Caki2 (cell line): ENCODE measurements at places on chromosomes 11 and 22. TPM values are rescaled to one million over a fixed set of nuclear protein-coding genes. Genes with fewer than 3 reads are reported as not detected.

Gene MUC5AC
- total RNA-seq: not detected in 2 replicates

Gene LAYN
- not detected in 2 replicates for total RNA-seq

Gene PARVA
- 12.8 and 14.8 TPM in 2 replicates for total RNA-seq

Gene KCNQ1OT1
- total RNA-seq: under 0.01 TPM in 1 of 2 replicates, not detected in the other

Gene TSGA10IP
- not detected in 2 replicates for total RNA-seq

- DNase-seq: peak; percentile 35
Measured at GRCh38 chr22:33209930-33210784, 152.0 kb upstream of the SYN3 start.

DNA sequence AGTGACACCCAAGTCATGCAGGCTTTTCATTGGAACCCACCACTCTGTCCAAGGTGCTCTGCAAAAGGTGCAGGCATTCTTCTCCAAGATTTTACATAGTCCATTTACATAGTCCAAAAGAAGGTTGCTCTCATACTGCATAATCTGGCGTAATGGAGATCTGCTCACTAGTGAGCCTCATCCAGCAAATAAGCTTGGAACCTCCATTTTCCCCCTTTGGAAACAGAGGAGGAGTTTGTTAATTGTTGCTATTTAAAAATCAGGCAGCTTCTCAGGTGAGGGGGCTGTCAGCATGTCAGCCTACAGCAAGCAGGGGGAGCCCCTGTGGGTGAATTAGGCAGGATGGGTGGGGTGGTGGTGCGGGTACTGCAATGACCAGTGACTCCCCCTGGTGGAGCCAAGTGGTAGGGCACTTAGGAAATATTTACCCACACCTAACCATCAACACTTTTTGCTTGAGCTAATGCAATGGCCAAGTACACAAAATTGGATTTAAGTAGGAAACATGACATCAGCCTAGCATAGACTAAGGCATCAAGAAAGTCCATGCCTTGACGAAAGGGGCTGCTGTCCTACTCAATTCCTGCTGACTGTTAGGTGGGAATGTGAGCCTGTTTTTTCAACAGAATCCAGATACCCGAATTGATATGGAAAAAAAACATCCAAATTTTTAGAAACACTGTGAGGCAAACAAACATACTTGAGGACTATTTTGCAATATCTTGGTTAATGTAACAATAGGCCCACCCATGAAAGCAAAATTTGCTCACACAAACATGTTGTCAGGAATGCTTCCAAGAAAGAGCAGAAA, 64.5 kb downstream of the AMBRA1 start:
- peak; percentile 32 for DNase-seq

- DNase-seq: no peak
Measured at GRCh38 chr11:132111838-132112237, 741.4 kb downstream of the NTM start.

GRCh38 chr11:30758012-30758411, 171.9 kb upstream of the MPPED2 start:
- DNase-seq: no peak

DNA sequence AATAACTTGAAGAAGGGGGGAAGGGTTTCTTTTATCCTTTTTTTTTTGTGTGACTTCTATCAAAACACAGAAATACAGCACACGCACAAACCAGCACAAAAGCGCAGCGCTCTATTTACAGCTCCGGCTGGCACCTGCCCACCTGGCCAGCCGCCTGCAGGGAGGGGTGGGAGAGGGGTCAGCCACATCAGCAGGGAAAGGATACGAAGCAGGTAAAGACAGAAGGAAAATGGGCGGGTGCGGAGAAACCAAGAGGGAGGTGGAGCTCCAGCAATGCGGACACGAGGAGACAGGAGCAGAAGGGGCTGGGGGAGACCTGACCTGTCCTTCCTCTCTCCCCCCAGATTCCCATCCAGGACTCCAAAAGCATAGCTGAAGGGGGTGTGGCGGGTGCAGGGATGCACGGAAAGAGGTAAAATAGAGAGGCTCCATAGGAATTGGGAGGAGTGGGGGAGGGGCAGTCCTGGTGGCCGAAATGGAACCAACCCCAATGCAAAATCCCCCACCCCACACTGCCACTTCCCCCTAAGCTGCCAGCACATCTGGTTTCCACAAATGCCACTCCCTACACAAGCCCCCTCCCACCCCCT, 14.1 kb downstream of the CXCR5 start:
- DNase-seq: no peak

DNA sequence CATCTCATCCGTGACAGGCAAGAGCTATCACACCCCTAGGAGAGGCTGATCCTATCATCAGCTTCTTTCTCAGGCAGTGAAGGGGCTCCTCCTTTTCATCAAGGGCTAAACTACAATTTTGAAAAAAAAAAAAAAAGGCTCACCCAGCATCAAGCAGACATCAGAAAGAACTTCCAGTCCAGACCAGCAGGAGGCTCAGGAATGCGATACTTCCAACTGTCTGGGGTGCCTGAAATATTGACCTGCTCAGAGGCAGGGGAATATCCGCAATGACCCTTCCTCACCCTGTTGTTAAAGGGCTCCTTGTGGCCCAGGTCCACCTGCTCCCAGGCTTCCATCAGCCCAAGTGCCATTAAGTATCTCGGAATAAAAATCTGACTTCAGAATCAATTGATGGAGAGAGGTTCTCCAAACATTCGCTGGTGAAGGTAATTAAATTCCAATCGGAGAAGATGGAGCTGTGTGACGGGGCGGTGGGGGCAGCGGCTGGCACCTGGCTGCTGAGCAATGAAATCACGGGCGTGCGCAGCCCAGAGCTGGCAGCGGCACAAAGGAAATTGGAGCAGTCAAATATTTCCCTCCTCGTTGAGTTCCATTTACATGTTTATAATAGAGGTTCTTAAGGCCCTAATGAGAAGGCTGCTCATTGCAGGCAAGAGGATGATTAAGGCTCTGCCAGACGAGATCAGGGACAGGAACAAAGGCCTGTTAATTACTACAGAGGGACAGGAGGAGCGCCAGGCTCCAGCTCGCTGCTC, 69.0 kb upstream of the THY1 start:
- DNase-seq: no peak

- no peak for DNase-seq
Measured at GRCh38 chr11:9956483-9956882, 292.6 kb downstream of the SWAP70 start.

- DNase-seq: peak; percentile 39
Measured at GRCh38 chr11:65780770-65781151, at the start of gene AP5B1. Gene AP5B1, minus strand, starts transcription at chr11:65780976. Its CDS starts 385 bp downstream, at chr11:65780591.
